ENCODE measurements at places on chromosomes 7 and 10. TPM values are rescaled to one million over a fixed set of nuclear protein-coding genes. Genes with fewer than 3 reads are reported as not detected.

GRCh38 chr7:8590791-8591190, 157.4 kb downstream of the NXPH1 start:
- no peak for DNase-seq

- no peak for DNase-seq
Observed at GRCh38 chr10:88313878-88314277, 269.2 kb downstream of the RNLS start.

DNA sequence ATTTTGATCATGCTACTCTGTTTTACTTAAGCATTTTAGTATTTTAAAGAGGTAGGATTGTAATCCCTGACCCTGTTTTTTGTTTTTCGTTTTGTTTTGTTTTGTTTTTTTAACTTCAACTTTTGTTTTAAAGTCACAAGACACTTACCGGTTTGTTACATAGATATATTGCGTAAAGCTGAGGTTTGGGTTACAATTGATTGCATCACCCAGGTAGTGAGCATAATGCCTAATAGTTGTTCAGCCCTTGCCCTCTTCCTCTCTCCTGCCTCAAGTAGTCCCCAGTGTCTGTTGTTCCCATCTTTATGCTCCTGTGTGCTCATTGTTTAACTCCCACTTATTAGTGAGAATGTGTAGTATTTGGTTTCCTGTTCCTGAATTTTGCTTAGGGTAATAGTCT, 93.1 kb upstream of the TEX47 start:
- no peak for DNase-seq

GRCh38 chr7:43906331-43907010, at the start of gene URGCP:
Gene URGCP, minus strand, starts transcription at chr7:43906596. Its CDS starts 21 bp downstream, at chr7:43906575.
- DNase-seq, result peak; percentile 59

The HYAL4 gene
- not detected for total RNA-seq

The HTR7 gene
- 0.31 TPM for total RNA-seq

The CDNF gene
- total RNA-seq, result 1.3 TPM

The SPDYE2 gene
- not detected for total RNA-seq
